ENCODE measurements at places on chromosomes 16 and 17.

GRCh38 chr16:50270510-50271147 is 4.3 kb downstream of the ADCY7 start:
- DNase-seq = no peak

DNA sequence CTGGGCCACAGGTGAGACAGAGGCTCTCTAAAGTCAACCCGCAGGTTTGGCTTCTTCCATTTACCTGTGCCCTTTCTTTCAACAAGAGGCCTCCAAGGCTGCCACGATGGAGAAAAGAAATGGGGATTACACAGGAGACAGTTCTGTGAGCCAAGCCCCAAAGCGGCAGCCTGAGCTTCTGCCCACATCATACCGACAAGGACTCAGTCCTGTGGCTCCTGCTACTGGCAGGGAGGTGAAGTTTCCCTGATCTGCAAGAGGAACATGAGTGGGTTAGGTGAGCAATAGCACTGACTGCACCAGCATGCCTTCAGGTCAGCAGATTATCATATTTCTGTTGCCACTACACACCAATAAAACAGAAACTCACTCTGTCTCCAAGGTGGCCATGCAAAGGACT is 800.0 kb downstream of the KCNJ18 start:
- no peak for DNase-seq

DNA sequence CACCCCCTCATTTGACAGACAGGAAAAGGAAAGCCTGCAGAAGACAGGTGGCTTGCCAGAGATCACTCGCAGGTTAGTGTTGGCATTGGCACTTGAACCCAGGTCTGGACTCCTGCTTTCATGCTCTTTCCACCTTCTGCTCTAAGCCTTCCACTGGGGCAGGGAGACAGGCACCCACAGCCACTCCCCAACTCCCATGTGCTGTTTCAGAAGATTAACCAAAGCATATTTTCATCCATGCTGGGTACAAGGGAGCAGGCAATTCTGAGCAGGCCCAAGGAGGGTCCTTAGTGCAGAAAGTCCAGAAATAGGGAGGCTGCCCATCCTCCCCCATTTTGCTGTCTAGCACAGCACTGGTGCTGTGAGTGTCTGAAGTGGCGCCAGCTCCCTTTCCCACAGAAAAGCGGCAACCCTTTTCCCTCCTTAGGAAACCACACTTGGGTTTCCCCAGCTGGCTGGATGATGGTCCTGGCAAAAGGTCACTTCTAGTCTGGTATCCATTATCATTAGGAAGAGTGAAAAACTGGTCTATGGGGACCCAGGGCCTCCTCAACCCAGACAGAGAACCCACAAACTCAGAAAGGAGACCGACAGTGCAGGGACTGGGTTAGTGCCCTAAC is 2.0 kb upstream of the CAVIN1 start:
- no peak for DNase-seq

DNA sequence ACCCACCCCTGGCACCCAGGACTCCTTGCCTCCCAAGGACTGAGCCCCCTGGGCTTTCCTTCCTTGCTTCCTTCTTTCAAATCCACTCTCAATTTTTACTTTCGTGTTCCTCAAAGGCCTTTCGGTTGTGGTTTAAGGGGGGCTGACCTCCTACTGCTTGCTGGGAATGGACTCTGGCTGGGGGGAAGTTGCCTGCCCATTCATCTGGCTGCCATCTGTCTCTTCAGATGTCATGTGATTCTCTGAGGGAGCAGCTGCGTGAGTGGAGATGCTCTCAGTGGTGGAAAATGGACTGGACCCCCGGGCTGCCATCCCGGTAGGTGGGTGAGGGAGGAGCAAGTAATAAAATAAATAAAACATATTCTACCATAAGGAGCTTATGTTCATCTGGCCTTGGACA is 93.8 kb upstream of the RPRML start:
- no peak for DNase-seq

DNA sequence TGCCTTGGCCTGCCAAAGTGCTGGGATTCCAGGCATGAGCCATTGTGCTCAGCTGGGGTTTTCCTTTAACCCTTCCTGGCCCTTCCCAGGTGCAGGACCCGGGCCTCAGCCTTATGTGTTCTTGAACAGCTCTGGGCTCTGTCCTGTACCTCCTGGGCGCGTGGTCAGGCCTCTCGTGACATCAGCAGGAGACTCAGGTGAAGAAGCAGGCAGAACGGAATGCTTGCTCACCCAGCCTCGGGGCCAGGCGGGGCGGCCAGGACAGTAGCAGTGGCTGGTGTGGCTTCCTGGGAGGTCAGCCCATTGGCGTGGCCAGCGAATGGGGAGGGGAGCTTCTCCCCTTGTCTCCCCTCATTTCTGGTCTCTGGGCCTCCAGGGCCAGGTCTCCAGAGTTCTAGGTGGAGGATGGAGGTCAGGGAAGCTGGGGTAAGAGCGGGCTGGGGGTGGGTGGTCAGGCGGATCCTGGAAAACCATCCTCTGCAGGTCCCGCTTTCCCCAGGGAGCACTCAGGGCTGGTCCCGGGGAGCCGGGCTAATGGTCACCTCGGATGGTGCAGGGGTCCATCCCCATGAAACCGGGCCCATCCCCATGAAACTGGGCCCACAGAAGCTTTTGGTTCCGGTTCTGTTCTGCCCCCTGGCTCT is 281.5 kb downstream of the SEC14L1 start:
- no peak for DNase-seq

DNA sequence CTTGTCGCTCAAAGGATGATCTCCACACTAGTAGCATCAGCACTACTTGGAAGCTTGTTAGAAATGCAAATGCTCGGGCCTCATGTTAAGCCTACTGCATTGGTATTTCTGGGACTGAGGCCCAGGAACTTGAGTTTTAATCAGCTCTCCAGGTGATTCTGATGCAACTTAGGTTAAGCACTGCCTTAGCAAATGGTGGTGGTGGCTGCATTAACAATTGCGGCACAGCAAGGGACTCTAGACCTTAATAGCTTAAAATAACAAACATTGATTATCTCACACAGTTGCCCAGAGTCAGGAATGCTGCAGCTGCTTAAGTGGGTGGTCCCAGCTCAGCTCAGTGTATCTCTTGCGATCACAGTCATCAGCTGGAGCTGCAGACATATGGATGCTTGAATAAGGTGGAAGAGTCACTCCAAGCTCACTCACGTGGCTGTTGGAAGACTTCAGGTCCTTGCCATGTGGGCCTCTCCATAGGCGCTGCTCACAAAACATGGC is 25.8 kb downstream of the HS3ST3A1 start:
- no peak for DNase-seq

GRCh38 chr17:21357281-21357680 is 18.9 kb upstream of the KCNJ12 start:
- DNase-seq = no peak

DNA sequence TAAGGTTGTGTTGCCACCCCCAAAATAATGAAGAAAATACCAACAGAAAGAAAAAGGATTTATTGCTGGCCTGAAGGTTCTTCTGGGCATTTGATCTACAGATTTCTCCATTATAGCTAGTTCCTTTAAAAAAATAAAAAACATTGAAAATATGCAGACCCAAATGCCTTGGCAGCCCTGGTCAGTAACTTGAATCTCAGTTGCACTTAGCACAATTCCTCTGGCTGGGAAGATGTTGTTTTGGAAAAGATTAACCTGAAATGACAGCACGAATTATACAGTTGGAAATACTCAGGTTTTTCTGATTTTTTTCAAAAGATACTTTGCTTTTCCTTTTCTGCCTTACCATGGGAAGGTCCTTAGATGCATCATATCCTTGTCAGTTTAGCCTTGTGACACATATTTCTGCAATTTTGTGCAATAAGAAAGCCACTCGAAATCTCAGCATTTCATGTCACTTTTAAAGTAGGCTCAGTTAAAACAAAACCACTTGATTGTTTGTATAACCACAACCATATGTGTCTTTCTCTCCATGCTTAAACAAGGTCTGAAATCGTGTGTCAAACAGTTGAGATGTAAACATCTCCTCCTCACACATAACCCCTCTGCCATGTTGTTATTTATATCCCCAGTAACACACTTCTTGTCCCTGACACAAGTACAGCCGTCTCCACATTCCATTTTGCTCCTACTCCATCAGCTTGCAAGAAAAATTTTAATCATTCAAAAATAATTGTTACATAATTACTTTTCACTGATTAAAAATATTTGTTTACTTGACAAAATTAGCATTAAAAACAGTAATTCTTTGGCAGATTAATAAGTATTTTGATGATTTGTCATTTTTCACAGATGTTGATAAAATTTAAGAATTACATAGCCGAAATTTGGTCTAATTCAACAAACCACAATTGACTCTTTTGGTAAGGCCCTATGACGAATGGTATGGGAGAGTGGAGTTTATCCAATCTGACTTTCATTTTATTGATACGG is 61.1 kb downstream of the SIAH1 start:
- no peak for DNase-seq

GRCh38 chr16:20707461-20707860 is 10.0 kb upstream of the ACSM1 start:
- DNase-seq = no peak

DNA sequence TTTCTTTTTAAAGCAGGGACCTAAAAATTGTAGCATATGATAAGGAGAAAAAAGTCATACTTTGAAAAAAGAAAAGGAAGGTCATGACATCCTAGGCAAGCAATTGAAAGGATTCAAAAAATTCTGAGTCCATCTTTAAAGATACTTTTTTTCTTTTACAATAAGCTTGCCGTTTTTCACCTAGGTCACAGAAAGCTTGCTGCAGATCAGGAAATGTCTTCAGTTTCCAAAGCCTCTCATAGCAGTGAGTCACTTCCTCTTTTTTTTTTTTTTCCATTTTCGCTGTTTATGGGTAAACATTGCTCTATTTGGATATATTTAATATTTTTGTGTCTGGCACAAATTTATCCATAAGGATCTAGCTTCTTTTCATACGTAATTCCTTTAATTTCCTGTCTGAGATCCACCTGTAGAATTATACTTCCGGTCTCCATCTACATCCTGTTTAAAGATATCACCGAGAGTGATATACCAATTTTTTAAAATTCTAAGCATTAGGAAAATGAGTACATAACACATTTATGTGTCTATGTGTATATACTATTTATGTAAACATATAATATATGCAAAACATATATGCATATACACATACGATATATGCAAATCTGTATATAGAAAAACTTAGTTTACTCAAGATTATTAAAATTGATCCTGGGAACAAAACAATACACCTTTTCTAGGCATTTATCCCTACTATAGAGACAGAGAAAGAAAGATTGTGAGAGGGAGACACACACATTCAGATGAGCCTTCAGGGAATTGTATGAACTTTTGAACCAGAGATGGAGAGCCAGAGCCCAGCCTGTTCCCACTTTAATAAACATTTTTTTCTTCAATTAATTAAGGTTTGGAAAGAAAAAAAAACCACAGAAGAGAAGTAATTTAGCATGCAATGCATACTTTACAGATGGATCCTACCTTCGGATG is 134.4 kb downstream of the SKAP1 start:
- DNase-seq = no peak

DNA sequence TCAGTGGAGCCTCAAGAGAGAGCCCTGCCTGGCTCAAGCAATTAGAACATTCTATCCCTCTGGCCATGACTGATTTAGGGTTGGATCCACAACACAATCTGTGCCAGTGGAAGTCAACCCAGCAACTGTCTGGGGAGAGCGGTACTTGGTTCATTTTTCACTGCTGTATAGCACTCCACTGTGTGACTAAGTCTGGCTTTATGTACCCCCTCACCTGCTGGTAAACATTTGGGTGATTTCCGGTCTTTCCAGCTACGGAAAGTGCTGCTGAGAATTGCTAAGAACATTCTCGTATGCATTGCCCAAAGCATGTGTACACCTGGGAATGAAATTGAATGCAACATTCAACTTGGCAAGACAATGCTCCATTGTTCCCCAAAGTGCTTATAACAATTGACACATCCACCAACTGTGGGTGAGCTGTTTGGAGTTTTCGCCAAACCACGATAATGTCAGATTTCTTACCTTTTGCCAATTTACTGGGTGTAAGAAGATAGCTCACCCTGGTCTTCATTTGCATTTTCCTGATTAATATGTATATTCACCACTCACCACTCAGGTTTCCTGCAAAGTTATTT is 63.5 kb upstream of the MED9 start:
- DNase-seq = no peak

DNA sequence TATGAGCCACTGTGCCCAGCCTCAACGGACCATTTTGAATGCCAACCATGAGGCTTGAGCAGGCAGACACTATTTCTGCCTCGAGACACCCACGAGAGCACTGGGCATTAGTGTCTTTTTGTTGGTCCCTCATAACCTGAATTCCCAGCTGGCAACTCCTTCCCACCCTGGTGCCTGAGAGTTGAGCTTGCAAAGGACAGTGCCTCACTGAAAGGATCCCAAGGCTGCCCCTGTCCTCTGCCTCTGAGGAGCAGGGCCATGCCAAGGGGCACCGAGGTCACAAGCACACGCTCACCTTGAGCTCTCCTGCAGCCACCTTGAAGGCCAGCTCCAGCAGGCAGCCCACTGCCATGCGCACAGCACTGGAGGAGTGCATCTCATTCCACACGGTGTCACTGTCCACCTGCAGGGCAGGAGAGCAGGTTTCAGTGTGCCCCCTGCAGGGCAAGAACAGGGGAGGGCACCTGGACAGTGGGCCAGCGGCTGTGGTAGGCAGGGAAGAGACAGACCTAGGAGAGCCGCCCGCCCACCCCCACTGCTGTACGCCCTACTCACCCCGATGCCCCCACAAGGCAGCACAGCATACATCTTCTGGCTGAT is 12.8 kb downstream of the G6PC3 start:
- no peak for DNase-seq

GRCh38 chr17:79737046-79737921 is 6.5 kb downstream of the ENPP7 start:
- DNase-seq = no peak

DNA sequence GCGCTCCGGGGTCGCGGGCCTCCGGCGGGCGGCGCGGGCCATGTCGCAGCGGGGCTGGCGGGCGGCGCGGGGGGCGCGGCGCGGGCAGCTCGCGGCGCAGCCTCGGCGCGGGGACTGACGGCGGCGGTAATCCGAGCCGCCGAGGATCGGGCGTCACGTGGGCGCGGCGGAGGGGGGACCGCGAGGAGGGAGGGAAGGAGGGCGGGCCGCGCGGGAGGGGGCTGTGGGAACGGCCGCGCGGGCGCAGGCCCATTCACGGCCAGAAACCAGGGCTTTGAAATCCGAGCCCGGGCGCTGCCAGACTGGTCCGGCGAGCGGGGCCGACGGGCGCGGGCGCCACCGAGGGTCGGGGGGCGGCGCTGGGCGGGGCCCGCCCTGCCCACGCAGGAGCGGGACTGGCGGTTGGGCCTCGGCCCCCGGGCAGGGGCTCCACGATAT is at the start of gene MTSS2:
TSS of gene MTSS2 (minus strand) at position 116 of the 438 bp plus-strand sequence. CDS start 262 bp downstream, outside the sequence.
- DNase-seq = peak; percentile 77

DNA sequence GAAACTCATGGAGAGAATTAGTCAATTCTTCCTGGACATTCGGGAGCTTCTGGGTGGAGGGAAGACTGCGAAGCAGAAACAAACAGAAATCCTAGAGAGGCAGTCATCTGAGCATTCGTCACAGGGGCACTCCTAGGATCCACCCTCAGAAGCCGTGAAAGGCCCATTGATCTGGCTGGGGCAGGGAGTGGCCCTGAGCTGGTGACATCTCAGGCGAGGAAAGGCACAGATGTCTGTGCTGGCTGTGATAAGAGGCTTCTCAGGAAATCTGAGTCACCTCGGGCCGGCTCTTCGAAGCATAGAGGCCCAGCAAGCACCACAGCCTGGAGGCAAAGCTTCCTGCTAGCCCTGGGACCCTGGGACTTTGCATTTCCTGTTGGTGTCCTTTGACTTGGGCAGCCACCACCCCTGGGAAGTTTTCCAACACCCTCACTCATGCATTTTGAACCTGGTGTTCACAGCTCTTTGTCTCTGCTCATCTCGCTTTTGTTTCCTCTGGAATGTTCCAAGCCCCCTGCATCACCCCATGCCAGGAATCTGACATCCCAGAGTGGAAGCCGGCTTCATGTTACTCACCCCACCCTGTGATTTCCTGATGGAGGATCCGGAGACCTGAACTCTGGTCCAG is 23.3 kb upstream of the CDRT4 start:
- peak; percentile 26 for DNase-seq

Measured in neural crest cell (in vitro differentiated cells).